RCC 7860 (cell line): ENCODE measurements at places on chromosomes 13 and 19.

GRCh38 chr19:40799558-40800338 lies 757 bp downstream of the EGLN2 start:
- no peak for DNase-seq

DNA sequence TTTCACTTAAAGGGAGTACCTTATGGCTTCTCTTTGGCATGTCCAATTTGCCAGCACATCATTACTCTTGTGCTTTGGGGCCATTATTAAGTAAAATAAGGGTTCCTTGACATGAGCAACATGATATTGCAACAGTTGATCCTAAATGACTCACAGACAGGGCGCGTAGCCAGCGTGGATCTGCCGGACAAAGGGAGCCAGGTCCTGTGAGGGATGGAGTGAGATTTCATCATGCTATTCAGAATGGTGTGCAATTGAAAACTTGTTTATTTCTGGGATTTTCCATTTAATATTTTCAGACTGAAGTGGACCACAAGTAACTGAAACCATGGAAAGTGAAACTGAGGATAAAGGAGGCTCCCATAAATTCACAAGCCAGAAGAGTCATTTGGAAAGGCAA lies 48.6 kb upstream of the WASF3 start:
- DNase-seq, result no peak

GRCh38 chr13:108227651-108228272 lies 9.6 kb downstream of the ABHD13 start:
- no peak for DNase-seq

DNA sequence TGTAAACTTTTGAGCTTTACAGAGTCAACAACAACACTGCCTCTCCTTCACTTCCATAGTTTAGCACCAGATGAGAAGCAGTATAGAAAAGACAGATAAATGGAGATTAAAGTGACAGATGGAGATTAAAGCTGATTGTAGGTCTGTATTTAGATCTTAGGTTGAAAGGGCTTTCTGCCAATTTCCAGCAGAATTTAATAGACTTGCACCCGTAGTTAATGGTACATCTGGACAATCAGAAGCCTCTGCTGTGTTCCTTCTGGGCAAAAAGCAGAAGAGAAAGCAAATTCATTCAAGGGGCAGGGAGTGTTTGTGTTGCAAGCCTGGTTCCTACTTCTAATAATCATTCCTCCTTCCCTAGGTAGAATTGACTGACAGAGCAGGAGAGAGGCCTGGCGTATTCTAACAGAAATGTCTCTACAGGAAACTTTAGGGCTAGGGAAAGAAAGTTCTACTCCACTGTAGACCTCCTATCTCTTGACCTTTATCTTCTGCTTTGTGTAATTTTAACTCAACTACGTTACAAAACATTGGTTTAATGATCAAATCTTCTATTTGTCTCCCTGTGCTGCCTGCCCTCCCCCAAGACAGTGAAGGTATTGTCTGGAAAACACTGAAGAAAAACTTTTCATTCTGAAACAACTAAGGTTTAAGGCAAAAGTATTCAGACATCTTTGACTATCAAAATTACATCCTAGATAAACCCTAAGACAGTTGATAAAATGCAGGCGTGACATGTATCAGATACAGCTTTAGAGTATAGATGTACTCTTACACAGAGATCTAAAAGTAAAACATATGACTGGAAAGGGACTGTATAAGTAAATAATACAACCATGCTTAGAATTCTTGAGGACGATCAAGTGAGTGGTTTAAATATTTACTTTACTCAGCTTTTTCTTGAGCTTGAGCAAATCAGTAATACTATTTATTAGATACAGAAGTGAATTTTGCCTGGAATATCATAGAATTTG lies 44.4 kb downstream of the GPC6 start:
- DNase-seq, result no peak

GRCh38 chr19:42323852-42324654 lies 1.4 kb upstream of the MEGF8 start:
- DNase-seq, result no peak

DNA sequence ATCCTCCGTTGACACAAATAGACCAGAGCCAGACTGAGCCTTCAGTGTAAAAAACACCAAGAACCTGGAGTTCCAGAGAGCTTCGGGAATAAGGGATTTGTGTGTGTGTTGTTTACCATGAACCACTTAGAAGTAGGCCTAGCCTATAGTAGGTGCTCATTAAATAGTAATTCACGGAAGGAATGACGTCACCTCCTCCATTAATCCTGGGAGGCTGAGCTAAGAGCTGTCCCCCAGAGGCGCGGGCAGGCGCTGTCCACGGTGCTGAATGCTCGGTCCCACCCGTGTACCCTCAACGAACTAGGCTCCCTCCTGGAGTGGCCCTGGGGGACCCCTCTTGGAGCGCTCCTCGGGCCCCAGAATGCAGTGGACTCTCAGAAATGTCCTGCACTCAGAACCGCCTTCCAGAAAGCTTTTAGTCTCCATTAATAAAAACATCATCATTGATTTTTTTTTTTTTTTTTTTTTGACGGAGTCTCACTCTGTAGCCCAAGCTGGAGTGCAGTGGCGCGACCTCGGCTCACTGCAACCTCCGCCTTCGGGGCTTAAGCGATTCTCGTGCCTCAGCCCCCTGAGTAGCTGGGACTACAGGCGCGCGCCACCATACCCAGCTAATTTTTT lies 6.5 kb downstream of the UNC13A start:
- no peak for DNase-seq

DNA sequence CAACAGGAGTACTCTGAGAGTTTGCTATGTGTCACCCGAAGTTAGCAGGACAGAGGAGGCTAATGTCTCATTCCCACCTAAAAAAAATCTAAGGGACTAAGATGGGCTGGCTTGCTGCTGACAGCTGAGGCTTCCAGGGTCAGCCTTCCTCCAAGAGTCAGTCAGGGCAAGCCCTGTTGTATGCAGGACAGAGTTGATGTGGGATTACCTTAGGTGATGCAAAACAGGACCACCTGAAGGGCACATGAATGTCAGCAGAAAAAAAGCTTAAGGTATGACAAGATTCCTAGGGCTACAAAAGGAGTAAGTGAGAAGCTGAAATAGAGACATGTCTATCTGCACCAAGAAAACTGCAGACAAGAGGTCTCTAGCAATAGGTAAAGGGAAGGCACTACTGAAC lies 151.5 kb downstream of the NHLRC3 start:
- no peak for DNase-seq

GRCh38 chr19:17114414-17114831 lies 38.8 kb downstream of the MYO9B start:
- DNase-seq, result no peak
